Activated naive CD4-positive, alpha-beta T cell treated with Interleukin-2 at 50 U/mL for 16 hours (primary cell): ENCODE measurements at places on chromosomes 16 and 17.

GRCh38 chr16:89670496-89671431 is 13.1 kb downstream of the SPATA33 start:
- no peak for DNase-seq

GRCh38 chr17:39450051-39450450 is 1.0 kb downstream of the MED1 start:
- DNase-seq: no peak

- DNase-seq: no peak
These were observed 36.5 kb downstream of the TBCD start for GRCh38 chr17:82788206-82789001.

- DNase-seq: no peak
These were observed 28.9 kb downstream of the ABCA9 start for GRCh38 chr17:69031839-69032238.

DNA sequence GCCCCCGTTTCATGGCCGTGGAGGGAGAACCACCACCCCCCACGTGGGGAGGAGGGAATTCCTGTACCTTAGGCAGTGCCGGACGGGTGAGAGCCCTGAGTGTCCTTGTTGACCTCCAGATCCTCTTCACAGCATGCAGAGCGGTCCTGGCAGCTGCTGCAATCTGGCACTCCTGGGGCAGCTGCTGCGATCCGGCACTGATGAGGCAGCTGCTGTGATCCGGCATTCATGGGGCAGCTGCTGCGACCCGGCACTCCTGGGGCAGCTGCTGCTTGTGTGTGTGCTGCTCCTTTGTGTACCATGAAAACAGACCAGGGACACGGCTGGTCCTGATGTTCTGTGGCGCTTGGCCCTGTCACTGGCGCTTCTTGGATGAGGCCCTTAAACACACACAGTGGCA is 12.8 kb downstream of the ZNF778 start:
- DNase-seq: no peak
